ENCODE measurements at places on chromosomes 7 and 10. TPM values are rescaled to one million over a fixed set of nuclear protein-coding genes. Genes with fewer than 3 reads are reported as not detected.

The PRSS1 gene
- not detected for total RNA-seq

DNA sequence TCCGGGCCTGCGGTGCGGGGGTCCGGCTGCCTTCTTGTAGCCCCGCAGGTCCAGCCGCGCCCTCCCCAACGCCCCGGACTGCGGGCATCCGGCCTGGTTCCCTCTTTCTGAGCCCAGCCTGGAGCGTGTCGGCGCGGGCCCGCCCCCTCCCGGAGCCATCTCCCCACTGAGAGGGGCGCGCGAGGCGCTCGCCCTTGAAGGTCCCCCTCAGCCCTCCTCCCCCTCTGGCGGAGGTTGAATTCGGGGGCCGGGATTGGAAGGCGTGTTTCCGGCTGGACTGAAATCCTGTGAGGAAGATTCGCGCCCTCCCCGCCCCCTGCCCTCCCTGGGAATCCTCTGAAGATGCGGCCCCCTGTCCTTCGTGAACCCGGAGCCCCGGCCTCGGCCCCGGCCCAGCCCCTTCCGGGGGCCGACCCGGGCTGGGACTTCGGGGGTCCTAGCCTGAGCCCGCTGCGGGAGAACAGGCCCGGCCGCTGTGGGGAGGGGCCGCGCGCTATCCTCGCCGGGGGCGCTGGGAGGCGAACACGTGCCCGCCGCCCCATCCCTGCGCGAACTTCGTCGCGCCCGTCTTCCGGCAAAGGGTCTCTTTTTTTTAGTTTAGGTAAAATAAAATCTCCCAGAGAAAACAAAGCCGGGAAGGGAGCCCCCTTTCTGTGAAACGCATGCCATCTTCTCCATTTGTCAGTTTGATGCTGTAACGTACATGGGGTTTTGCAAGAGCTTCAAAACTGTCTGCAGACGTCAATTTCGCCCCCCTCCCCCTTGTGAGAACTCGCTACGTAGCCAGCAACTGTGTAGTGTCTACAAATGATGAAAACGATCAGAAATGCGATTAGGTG lies 636 bp downstream of the PDCD4 start:
- DNase-seq = peak; percentile 91

The STAG3 gene
- 23.7 TPM for total RNA-seq

The GIMAP2 gene
- 28.2 TPM for total RNA-seq

DNA sequence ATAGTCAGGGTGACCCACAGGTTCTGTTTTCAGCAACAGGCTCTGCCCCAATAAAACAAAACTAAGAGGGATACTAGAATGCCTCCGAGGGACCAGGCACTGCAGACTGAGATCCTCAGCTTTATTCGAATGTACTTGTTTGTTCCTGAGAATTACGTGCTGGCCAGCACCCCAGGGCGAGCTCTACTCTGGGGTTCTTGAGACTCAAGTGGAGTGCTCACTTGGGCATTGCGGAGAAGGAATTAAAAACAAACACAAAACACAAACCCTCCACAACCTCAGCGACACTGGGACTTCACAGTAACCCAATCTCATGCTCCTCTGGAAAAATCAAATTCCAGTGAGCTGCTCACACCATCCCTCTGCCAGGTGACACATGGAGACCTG lies 250.7 kb downstream of the TNS3 start:
- DNase-seq = no peak

GRCh38 chr7:32250471-32251260 lies 180.5 kb upstream of the PDE1C start:
- no peak for DNase-seq

DNA sequence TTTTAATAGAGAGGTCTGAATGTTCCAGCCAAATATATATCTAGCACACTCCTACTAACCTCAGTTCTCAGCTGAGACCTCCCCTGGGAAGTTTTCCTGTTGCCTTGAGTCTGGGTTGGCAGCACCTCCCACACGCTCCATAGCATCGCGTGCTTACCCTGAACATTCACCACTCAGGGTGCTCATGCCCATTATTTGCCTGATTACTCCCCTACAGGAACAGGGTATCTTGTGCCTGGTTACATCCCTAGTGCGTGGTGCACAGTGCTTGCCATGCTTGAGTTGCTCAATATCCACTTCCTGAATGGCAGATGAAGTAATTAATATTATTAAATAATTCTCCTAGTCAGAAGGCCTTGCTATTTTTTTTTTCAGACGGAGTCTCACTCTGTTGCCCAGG lies 269.9 kb upstream of the IMMP2L start:
- DNase-seq = no peak

The VSTM2A gene
- not detected for total RNA-seq

Data from activated CD4-positive, alpha-beta T cell treated with anti-CD3 and anti-CD28 coated beads, Interleukin-2, amount 10 ng/mL, durations not matched to agents 24 days and 14 days (primary cell).